Femur (tissue), 1 donor: ENCODE measurements at places on chromosomes 3 and 15.
A peak's percentile ranks its signal among the peaks of the same experiment; 100 is the strongest.

DNA sequence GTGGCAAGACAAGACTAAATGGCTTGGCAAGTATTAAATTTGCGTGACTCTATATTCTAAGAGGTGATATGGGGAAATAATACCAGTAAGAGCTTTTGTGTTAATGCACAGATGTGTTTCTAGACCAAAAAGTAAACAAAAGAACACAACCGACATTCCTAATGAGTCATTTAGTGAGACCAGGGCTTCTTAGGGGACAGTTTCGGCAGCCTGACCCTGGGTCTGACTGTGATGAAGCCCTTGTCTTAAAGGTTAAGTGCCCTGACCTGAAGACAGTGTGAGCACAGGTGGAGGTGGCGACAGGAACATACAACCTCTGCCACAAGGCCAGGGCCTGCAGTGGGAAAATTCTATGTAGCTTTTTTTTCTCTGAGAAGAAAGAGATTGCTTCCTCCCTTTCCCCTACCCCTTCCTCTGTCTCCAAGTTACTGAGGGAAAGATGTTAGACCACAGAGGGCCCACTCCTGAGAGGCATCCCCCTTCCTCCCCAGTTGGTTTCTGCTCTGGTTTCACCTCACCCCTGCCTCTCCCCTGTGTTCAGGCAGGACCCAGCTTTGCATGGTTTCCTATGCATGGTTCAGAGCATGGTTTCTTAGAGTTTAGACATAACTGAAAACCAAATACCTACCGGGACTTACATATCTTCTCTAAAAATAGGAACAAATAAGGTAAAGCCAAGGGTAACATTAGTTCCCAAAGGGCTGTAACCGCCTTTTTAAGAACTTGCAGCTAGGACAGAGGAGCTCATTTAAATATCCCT is 24.8 kb upstream of the CMTM7 start:
- no peak for DNase-seq

DNA sequence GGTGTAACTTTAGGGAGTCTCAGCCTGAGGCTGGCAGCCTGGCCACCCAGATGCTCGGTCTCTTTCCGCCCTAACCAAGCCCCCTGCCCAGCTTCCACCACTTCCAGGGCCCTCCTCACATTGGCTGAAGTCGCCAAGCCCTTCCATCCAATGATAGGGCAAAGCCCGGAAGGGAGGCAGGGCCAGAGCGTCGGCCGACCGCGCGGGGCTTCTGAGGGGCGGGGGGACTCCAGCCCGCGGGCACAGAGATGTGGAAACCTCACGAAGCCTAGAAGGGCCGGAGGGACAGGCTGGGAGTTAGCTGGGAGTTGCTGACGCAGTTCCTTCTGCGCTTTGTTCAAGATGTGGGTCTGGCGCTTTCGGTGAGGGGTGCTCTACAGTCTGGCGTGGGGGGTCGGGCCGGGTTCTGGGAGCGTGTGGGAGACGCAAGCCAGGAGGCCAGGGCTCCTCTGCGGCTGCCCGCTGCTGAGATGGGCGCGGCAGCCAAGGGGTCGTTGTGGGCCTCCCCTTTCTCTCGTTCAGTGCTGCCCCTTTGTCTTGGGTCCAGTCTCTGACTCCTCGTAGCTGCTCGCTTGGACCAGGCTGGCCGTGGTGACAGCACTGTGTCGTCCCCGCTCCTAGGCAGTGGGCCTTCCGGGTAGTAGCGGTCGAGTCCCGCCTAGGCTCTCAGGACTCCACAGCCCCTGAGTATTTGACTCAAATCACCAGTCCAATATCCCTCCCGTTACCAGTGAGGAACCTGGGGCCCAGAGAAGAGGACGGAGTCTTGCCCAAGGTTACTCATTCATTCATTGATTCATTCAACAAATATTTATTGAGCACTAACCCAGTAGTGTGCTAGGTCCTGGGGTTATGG is at the start of gene ZNF660:
Gene ZNF660 (plus strand): TSS at position 319 of the 856 bp plus-strand sequence. CDS start 9,230 bp downstream, outside the sequence.
- DNase-seq, result peak; percentile 90

- no peak for DNase-seq
Observed at GRCh38 chr3:14488286-14489041, 51.7 kb downstream of the GRIP2 start.

DNA sequence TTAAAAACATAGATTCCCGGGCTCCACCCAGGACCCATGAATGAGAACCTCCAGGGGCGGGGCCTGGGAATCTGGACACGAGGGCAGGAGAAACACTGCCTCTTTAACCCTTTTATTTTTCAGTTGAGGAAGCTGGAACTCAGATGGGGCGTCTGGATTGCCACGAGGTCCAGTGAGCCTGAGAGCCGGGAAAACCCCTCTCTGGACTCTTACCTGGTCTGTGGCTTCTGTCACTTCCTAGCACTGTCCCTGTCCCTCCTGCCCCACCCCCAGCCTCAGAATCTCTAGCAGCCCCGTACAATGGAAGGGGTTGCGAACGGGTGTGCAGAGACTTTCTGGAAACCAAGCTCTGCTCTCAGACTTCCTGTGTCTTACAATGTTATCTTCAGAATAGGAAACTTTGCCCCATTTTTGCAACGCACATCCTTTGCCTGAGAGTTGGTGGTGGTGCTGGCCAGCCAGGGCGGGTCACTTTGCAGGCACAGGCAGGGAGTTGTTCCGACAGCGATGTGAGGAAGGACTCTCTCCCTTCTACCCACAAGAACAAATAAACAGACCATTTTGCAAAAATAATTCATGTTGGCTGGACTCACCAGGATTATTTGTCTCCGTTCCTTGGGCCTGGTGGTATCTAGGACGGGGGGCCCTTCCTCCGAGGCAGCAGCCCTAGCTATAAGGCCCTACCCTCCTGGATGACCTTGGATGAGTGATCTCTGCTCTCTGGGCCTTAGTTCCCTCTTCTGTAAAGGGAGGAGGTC is 59.1 kb downstream of the SMAD6 start:
- DNase-seq, result no peak

DNA sequence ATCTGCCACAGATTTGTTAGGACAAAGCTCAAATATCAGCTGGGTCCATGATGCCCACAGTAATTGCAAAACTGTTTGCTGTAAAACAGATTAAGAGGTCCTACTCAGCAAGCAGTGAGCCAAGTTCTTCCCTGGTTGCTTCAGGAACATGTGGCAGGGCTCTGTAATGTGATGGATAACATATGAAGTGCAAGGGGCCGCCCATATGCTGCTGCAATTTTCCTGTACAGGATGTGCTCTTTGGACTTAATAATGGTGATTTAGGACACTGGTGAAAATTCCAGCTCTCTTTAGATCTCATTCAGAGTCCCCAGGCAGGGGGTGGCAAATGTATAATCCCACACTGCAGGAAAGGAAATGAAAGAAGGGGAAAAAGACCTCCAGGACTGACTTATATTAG is 289.4 kb downstream of the LSAMP start:
- peak; percentile 21 for DNase-seq

DNA sequence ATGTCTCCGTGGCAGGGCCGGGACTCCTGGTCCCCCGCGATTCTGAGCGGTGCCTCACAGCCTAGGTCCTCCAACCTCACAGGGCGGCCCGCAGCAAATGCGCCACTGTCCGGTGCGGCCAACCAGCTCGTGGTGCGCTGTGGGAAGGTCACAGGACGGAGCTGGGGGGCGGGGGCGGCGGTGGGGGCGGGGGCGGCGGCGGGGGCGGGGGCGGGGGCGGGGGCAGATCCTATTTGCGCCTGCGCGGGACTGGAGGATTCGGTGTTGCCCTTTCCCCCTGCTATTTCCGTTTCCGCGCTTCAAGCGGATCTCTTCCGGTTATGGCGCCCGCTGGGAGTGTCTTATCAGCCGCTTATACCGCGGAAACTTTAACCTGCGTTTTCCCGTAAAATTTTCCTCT is 106.7 kb upstream of the SNRPN start:
- DNase-seq, result peak; percentile 35

DNA sequence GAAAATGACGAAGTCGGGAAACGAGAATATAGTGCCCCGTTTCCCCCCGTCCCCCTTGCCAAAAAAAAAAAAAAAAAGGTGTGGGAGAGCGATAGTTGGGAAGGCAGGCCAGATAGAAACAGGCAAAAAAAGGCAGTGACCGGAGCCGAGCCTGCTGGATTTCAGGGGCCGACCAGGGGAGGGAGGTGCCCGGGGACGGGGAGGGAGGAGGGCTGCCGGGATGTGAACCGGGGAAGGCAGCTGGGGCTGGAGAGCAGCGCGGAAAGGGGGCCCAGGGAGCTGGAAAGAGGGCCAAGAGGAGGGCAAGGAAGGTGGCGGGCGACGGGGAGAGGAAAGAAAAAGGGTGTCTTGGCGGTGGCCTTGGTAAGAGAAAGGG is 837 bp downstream of the LRRN1 start:
- DNase-seq, result peak; percentile 55

DNA sequence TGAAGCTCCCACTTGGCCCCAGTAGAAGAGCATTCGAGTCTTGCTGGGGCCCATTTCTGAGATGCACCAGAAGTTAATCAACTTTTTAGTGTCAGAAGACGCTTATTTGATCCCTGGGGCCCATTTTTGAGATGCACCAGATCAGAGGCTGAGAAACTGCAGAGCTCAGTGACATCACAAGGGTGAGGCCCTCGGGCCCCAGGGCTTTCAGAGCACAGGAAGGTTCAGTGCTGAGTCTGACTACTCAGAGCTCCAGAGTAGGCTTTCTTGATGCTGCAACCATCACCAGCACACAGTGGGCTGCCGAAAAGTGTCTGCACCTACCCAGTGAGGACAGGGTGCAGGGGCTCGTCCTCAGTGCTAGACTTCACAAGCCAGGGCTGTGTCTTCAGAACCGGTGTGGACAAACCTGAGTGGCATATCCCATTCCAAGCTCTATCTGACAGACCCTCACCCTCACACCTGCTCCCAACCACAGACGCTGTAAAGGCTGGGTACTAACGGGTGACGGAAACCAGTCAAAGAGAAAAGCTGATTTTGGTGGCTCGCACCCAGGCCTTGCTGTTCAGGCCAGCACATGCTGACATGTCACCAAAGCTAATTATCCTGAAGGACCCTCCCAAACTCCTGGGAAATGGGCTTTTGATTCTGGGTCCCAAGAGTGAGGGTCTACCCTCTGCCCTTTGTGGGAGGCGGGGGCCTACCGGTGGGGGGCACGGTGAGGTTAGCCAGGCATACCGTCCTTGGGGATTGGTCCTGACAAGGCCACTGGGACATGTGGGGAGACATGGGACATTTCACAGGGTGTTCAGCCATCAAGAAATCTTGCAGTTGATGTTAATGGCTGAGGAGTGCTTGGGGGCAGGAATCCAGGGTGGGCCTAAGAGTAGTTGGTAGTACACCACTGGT is 83.0 kb downstream of the PDCD6IP start:
- no peak for DNase-seq
